ENCODE measurements at places on chromosomes 3 and 15. TPM values are rescaled to one million over a fixed set of nuclear protein-coding genes. Genes with fewer than 3 reads are reported as not detected.

The SIDT1 gene
- 0.10 TPM for total RNA-seq

DNA sequence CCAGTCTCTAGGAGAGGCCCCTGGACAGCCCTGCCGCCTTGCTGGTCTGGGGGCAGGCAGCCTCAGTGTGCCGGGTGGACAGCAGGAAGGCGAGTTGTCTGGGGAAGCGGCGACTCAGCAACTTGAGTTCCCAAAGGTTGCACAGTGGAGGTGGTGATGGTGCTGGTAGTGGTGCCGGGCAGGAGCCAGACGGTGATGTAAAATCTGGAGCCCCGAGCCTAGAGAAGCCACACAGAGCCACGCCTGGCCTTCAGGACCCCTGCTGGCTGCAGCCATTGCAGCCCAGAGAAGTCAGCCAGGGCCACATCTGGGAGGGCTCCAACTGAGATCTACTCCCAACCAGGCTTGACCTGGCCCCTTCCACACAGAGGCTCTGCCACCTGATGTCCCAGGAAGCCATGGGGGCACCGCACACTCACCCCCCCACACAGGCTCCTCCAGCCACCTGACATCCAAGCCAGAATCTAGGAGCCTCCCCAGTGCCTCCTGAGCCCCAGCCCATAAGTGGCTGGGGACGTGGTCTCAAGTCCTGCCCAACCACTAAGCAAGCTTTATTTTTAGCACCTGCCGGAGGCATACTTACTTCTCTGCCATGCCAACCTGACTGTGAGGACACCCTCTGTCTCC lies 8.8 kb downstream of the C3orf22 start:
- no peaks in the 10 kb centered on the region for H3K36me3 ChIP-seq
- H3K27ac ChIP-seq: no peak overlapping the region
- no peaks in the 10 kb centered on the region for H3K27me3 ChIP-seq

GRCh38 chr15:47523681-47524475 lies 193.4 kb upstream of the SEMA6D start:
- no peaks in the 10 kb centered on the region for H3K27me3 ChIP-seq
- H3K4me3 ChIP-seq: no peak overlapping the region
- no peak for DNase-seq
- no peaks in the 10 kb centered on the region for H3K36me3 ChIP-seq

DNA sequence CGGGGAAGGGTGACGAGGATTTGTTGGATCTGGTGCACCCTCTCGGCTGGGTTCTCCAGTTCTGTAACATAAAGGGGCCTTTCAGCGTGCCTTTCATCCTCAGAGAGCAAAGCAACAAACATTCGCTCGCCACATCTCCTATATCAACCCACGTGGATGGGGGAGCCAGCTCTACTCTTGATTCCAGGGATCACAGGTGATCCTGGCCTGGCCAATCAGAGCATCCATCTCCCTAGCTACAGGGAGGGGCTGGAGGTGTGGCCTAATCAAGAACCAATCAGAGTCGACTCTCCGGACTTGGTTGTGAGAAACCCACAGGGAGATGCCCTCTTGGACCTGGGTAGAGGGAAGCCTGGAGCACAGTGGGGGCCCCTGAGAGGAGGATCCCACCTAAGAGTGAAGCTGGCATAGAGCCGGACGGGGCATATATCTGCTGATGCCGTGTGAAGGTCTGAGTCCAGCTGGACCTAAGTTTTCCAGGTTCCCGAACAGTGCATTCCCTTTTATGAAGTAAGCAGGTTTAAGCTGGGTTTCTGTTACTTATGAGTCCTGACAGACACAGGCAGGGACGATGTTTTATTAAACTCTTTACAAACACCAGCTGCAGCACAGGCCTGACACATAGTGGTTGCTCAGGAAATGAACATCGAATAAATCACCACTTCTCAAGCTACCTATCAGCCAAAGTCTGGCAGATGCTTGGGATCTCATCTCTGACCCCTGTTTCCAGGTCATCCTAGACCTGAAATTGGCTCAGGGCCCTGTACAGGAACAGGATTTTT lies 50.7 kb upstream of the RAD18 start:
- H3K4me3 ChIP-seq: no peak overlapping the region
- no peaks in the 10 kb centered on the region for H3K36me3 ChIP-seq
- no peaks in the 10 kb centered on the region for H3K27me3 ChIP-seq
- H3K4me1 ChIP-seq: no peaks in the 10 kb centered on the region
